ENCODE measurements at places on chromosomes 7 and 10.

GRCh38 chr7:88233828-88234227 lies 14.0 kb upstream of the SRI start:
- DNase-seq, result no peak

- DNase-seq, result no peak
Measured at GRCh38 chr7:157515342-157516041, 178.7 kb downstream of the DNAJB6 start.

- no peak for DNase-seq
Measured at GRCh38 chr7:104857458-104858425, 156.3 kb upstream of the KMT2E start.

GRCh38 chr7:32515890-32516550 lies 20.7 kb downstream of the AVL9 start:
- DNase-seq, result no peak

DNA sequence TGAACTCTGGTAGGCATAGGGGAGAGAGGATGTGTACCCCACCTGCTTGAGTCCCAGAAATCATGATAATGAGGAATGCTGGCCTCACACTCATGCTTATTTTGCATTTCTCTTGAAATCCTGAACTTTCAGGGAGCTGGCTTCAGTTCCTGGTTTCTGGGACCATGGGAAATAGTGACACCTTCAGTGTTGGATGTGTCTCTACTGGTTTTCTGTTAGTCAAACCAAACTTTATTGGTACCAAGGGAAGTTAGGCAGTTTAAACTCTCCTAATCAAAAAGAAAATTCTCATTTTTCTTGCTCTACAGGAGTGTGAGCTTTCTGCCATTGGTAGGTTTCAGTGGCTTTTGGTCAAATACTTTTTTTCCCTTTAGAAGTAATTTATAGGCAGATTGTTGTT lies 11.8 kb upstream of the PCGF5 start:
- DNase-seq, result no peak

GRCh38 chr7:111866787-111867186 lies 304.5 kb upstream of the IMMP2L start:
- no peak for DNase-seq

DNA sequence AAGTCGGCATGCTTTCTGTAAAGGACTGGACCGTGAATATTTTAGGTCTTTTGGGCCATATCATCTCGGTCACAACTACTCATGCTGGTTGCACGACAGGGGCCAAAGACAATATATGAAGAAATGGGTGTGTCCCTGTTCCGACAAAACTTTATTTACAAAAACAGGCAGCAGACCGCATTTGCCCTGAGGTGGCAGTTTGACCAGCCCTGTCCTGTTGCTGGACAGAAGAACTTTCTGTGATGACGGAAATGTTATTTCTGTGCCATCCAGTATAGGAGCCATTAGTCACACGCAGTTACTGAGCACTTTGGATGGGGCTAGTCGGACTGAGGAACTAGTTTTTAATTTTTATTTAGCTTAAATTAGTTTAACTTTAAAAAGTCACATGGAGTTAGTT lies 112.8 kb upstream of the CARD11 start:
- DNase-seq, result no peak

DNA sequence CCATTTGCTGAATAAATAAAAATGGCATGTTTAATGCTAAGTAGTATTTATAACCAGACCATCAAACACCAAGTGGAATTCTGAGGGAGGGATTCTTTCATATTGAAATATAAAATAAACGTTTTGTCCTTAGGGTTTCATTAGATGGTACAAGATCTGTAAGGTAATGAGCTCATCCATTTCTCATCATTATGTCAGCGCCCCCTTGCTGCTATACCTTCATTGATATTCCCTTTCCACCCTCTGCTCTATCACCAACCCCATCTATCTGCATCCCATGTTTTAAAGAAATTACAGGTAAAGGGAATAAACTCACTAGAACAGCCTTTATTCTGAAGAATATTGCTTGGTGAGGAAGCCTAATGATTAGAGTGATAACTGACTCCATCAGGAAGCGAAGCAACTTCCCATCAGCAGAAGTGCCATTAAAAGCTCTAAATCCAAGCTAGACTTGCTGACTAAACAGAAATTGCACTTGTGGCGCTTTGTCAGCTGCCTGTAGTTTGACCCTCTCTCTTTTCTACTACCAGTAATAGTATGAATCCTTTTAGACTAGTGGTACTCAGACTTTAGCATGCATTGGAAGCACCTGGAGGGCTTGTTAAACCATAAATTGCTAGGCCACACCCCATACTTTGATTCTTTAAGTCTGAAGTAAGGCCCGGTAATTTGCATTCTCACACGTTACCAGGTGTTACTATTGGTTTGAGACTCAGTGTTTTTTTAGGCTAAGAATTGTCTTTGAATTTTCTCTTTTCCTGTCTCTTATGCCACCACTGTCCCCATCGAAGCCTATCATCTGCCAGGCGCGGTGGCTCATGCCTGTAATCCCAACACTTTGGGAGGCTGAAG lies 27.5 kb downstream of the ADD3 start:
- DNase-seq, result no peak

DNA sequence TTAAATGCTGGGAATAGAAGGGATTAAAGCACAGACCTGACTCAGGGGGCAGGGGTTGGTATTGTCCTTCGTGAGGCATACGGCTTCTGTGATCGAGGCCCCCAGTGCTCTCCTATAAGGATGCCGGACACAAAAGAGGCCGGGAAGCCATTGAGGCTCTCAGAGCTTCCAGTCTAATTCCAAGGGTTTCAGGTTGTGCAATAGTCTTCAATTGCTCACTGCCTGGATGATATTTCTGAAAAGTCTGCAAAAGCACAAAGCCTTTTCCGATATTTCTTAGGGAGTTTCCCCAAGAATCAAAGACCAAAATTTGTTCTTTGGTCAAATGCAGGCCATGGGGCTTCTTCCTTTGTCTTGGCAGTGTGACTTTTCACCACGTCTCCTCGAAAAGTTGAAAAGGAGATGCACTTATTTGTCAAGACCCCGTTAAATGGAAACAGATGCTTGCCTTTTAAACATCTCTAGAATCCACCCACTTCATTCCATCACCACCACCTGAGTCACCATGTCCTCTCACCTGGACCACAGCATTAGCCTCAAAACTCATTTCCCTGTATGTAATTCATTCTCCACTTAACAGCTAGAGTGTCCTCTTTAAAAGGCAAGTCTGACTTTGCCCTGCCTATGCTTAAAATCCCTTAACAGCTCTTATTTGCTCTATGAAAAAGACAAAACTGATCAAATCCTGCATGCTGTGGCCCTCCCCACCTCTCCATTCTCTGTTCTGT lies 134.8 kb upstream of the NAMPT start:
- DNase-seq, result no peak
